ENCODE measurements at places on chromosomes 6 and 20.
A peak's percentile ranks its signal among the peaks of the same experiment; 100 is the strongest.

DNA sequence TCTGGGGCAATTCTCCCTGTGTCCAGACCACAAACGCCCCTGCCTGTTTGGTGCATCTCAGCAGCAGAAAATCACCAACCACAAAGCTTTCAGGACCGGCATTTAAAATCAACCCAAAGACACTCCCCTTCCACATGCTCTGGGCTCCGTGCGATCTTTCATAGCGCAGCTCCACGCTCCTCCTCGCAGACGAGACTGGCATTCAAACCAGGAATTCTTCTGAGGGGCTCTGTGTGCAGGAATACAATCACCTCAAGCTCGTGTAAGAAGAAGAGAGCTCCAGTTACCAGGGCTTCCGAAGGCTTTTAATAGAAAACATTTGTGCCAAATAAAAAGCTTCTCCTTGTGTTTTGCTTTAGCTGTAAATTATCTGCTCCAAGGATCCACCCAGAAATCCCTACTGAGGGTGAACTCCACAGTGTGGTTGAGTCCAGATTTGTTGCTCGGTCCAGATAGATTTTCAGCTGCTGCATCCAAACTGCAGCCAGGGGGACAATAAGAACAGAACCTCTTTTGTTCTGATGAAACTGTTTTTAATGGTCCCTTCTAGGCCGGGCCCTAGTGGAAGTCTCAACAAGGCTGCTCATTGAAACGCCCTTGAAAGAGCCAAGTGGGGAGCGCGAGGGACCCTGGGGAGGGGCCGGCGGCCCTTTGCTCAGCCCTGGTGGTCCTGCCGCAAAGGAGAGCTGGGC, 16.4 kb upstream of the BMP7 start:
- DNase-seq = no peak

- no peak for DNase-seq
Observed at GRCh38 chr6:169782966-169783365, 31.5 kb downstream of the ERMARD start.

DNA sequence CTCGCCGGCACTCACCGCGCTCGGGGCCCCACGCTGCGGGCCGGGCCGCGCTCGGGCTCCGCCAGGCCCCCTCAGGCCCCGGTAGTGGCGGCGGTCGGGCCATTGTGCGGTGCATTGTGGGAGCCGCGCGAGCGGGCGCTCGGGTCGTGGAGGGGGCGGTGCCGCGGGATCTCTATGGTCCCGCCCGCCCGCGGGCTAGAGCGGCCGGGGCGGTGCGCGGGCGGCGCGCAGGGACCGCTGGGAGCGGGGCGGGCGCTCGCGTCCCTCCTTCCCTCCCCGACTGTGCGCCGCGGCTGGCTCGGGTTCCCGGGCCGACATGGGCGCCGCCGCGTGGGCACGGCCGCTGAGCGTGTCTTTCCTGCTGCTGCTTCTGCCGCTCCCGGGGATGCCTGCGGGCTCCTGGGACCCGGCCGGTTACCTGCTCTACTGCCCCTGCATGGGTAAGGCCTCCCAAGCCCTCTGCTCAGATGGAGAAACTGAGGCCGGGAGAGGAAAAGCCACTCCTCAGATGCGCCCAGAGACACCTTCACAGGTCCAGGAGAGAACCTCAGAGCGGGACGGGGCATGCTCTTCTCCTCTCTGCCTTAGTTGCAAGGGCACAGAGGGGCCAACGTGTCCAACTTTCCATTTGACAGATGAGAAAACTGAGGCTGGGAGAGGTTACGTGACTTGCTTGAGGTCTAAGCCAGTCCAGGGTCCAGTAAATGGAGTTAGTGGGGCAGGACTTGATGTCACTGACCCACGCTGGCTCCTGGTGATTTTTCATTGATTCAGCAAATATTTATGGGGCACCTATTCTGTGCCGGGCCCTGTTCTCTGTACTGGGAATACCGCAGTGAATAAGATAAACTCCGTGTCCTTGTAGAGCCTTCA, at the start of the genes PLAGL2 and POFUT1:
Gene PLAGL2 (minus strand): TSS at position 118 of the 873 bp plus-strand sequence. CDS start 5,565 bp downstream, outside the sequence.
Gene POFUT1 (plus strand): TSS at position 255 of the 873 bp plus-strand sequence. CDS start 62 bp downstream, at position 317.
- DNase-seq = peak; percentile 86

DNA sequence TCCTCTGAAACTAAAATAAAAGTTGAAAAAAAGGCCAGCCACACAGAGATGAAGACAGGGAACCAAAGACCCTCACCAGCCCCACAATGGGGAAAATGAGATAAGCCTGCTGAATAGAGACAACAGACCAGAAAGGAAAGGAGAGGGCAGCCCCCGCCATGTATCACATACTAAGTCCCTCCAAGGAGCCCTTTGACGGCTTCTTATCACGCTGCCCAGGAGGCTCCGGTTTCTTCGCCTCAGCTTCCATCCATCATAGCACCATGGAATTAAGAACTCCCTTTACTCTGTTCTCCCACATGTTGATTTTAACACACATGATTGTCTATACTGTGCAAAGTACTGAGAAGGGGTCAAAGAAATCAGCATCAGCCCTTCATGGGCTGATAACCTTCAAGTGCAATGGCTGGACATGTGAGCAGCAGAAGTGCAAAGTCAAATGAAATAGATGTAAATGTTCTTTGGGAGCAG, 54.9 kb downstream of the MAP3K5 start:
- DNase-seq = no peak

DNA sequence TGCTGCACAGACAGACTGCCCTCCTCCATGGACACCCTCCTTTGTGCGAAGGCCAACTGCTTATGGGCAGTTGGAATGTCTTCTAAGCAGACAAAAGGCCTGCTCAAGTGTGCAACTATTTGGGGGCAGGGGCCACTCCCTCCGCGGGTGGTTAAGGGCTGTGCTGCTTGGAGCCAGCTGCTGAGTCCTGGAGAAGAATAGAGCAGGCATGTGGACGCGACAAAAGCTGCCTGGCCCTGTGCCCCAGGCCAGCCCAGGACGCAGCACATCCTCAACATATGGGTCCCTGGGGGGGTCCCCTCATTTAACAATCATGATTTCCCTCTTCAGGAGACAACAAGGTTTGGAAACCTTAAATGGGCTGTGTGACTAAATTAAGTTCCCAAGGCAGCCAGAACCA, 45.5 kb upstream of the ENTPD6 start:
- DNase-seq = no peak

DNA sequence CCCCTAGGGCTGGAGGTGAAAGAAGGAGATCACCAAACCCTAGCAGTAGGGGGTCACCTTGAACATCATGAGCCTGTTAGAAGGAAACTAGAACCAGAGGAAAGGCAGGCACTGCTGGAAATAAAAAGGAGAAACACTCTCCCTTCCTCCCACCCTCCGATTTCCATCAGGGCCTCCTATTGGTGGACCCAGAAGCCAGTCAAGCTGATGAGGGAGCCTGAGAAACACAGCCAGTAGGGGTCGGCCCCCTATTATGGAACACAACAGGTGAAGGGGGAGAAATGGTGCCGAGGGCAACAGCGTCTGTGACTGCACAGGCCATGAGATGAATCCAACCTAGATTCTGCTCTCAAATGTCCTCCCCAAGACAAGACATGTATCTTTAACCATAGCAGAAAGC, 156.1 kb upstream of the LRFN2 start:
- DNase-seq = no peak

GRCh38 chr6:117616391-117617209, 14.3 kb upstream of the GOPC start:
- DNase-seq = peak; percentile 20

DNA sequence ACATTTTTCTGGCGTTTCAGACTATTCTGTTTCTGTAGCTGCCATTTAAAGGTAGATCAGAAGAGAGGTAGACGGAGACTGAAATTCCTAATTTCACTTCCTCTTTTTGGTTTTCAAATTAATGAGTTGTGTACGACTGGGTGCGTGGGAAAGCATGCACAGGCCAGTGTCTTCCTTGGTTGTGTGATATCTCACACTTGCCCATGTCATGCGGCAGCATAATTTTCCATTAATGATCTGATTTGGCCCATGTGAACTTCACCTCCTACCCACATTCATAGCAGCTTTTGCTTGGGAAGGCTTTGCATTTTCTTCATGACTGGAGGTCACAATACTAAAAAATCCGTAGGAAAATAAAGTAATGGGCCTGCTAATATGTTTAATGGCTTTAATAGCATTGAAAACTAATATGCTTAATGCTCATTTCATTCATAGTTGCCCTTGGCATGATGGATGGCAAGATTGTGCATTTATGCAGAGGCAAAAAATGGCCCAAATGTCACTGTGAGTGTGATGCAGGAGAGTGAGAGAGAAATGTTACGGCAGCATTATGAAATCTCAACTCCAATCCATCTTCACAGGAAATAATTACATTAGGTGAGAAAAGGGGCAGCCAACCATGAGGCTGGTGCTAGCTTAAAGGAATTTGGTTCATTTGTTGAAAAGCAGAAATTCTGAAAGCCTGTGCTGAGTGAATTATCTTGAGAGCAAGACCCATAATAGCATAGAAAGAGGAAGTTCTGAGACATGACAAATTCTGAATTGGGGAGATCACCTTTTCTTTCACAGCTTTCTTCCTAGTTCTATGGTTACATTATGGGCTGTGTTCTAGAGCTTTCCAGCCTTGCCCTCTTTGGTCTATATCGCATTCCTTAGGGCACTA, 69.0 kb upstream of the UST start:
- no peak for DNase-seq

- no peak for DNase-seq
Observed at GRCh38 chr6:109345986-109346385, 36.3 kb downstream of the CD164 start.
